ENCODE measurements at places on chromosomes 2 and 18. TPM values are rescaled to one million over a fixed set of nuclear protein-coding genes. Genes with fewer than 3 reads are reported as not detected.

RMC1 gene
- 17.3 TPM for total RNA-seq

SCN9A gene
- 15.2 TPM for total RNA-seq

ABCG8 gene
- total RNA-seq: not detected

MAP3K19 gene
- not detected for total RNA-seq

SNORC gene
- total RNA-seq: 0.18 TPM

RGPD3 gene
- 0.18 TPM for total RNA-seq

GALNT5 gene
- total RNA-seq: 4.3 TPM

PRKAG3 gene
- not detected for total RNA-seq

PER2 gene
- total RNA-seq: 4.0 TPM

SNED1 gene
- 11.0 TPM for total RNA-seq

UBXN4 gene
- 57.8 TPM for total RNA-seq

DPYSL5 gene
- not detected for total RNA-seq

GALNT14 gene
- 0.18 TPM for total RNA-seq

MARCO gene
- total RNA-seq: not detected

GPR55 gene
- total RNA-seq: not detected

FLACC1 gene
- total RNA-seq: 0.35 TPM

MLPH gene
- total RNA-seq: 40.9 TPM

RNF25 gene
- total RNA-seq: 21.9 TPM

CNOT11 gene
- 39.5 TPM for total RNA-seq

ZBTB7C gene
- not detected for total RNA-seq
